Common myeloid progenitor, CD34-positive (primary cell): ENCODE measurements at places on chromosomes 3 and 15.

DNA sequence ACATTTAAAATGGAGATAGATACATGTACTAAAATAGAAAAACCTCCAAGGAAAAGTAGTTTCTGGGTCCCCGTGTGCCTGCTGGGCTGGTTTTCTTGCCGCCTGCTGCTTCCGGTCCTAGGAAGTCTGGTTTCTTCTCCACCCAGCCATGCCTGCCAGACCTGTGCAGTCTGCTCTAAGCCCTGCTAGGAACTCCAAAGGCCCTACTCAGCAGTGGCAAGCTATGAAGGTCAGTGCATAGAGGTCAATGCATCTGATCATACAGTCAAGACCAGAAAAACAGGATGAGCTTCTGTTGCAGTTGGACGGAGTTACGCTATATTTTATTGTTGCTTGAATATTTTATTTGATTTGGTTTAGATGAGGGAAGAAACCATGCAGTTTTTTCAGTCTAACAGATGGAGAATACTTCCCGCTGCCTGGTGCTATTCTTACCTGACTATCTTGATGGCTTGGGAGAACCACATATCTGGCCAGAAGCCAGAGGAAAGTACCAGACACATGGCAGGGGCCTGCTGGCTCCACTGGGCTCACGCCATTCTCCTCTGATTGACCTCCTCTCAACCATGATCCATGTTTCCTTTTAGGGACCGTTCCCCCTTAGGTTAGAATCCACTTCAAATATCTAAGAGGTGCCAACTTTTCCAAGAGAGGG is 226.8 kb upstream of the ST8SIA2 start:
- H3K27ac ChIP-seq, result no peak overlapping the region
- H3K4me1 ChIP-seq, result no peaks in the 10 kb centered on the region
- no peak overlapping the region for H3K4me3 ChIP-seq
- H3K27me3 ChIP-seq, result no peaks in the 10 kb centered on the region

DNA sequence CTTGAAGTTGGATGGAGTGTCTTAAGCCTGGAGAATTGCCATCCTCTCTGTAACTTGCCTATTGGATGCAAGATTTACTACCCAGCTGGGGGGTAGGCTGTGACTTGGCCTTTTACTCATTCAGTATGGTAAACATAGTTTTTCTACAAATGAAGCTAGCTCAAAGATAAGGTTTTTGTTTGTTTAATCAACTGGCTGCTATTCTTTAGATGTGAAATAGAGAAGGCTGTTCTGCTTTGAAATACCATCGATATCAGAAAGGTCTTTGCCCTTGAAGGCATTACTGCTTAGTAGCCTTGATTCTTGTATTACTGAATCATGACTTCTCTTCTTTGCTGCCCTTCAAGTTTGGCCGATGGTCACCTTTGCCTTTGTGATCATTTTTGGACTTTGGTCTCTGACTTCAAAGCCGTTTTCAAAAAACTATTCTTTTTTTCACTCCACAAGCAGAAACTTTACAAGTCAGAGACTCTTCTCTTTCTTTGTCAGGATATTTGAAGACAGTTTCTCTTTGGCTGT is 83.1 kb downstream of the GAP43 start:
- H3K4me1 ChIP-seq, result no peaks in the 10 kb centered on the region
- no peak for DNase-seq
- no peaks in the 10 kb centered on the region for H3K36me3 ChIP-seq
- H3K27ac ChIP-seq, result no peak overlapping the region
- H3K27me3 ChIP-seq, result peaks cover 3% of the 10 kb centered on the region

- peak; percentile 61 for DNase-seq
- no peak overlapping the region for H3K27ac ChIP-seq
- no peaks in the 10 kb centered on the region for H3K36me3 ChIP-seq
- H3K27me3 ChIP-seq, result no peaks in the 10 kb centered on the region
Observed at GRCh38 chr3:122312826-122313225, 12.2 kb upstream of the CSTA start.

- no peak for DNase-seq
- no peak overlapping the region for H3K4me3 ChIP-seq
- no peaks in the 10 kb centered on the region for H3K36me3 ChIP-seq
- no peaks in the 10 kb centered on the region for H3K4me1 ChIP-seq
- H3K27me3 ChIP-seq, result peaks cover 6% of the 10 kb centered on the region
Observed at GRCh38 chr15:69072906-69073305, 58.4 kb downstream of the NOX5 start.

DNA sequence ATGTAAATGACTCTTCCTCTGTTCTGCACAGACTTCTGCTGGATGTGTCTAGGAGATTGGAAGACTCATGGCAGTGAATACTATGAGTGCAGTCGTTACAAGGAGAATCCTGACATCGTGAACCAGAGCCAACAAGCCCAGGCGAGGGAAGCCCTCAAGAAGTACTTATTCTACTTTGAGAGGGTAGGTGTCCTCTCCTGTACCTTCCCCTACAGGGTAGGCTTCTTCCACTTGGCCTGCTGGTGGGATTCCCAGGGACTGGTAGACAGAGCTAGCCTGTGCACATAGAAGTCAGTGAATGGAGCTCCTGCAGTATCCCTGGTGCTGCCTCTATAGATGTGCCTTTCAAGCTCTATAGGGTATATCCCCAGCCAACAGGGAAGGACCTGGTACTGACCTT is 10.6 kb upstream of the P4HTM start:
- H3K27me3 ChIP-seq, result no peaks in the 10 kb centered on the region
- no peaks in the 10 kb centered on the region for H3K4me1 ChIP-seq
- no peak overlapping the region for H3K4me3 ChIP-seq
- no peak for DNase-seq
- no peak overlapping the region for H3K27ac ChIP-seq
- peaks cover 22% of the 10 kb centered on the region for H3K36me3 ChIP-seq

DNA sequence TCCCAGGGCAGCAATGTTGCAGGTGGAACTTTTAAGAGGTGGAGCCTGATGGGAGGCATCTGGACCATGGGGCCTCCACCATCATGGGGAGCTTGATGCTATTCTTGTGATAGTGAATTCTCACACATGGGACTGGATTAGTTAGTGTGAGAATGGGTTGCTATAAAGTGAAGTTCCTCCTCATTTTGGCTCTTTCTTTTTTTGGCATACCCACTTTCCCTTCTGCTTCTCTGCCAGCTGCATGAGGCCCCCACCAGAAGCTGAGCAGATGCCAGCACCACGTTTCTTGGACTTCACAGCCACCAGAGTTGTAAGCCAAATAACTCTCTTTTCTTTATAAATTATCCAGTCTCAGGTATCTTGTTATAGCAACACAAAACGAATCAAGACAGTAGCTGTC is 101.0 kb downstream of the PEX5L start:
- no peak overlapping the region for H3K4me3 ChIP-seq
- H3K36me3 ChIP-seq, result no peaks in the 10 kb centered on the region
- H3K27ac ChIP-seq, result no peak overlapping the region
- no peaks in the 10 kb centered on the region for H3K4me1 ChIP-seq
- DNase-seq, result no peak

DNA sequence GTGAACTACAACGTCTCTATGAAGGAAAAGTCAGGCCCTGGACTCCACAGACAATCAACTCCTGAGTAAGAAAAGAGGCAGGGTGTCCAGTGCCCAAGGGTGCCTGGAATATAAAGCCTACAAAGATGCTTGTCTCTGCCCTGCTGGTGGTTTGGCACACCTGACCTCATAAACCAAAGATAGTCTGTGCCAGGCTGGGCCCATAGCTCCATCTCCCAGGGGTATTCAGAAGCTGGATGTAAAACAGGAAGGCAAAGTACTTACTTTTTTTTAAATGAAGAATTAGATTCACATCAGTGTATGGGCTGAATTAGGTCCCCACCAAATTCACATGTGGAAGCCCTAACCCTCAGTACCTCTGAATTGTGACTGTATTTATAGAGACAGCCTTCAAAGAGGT is 66.6 kb upstream of the HERC1 start:
- DNase-seq, result no peak
- H3K27me3 ChIP-seq, result no peaks in the 10 kb centered on the region
- H3K4me1 ChIP-seq, result peaks cover 6% of the 10 kb centered on the region
- no peaks in the 10 kb centered on the region for H3K36me3 ChIP-seq

DNA sequence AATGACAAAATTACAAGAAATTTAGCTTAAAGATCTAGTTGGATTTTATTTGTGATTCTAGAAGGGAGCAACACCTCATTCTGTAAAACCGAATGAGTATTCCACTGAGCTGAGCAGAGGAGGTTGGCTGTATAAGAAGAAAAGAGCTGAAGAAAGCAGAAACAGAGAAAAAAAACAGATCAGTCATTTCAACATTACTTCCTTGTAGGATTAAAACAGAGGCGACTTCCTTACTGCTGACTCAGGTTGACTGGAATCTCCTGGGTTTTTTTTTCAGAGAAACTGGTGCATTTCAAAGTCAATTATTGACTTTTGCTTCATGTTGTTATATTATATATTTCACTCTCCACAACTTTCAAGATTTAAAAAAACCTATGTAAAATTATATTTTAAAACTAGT is 368.1 kb upstream of the UBE2E2 start:
- peak overlapping the region; percentile 17 for H3K27ac ChIP-seq
- peak; percentile 15 for DNase-seq
- no peak overlapping the region for H3K4me3 ChIP-seq
- no peaks in the 10 kb centered on the region for H3K36me3 ChIP-seq
- no peaks in the 10 kb centered on the region for H3K4me1 ChIP-seq

DNA sequence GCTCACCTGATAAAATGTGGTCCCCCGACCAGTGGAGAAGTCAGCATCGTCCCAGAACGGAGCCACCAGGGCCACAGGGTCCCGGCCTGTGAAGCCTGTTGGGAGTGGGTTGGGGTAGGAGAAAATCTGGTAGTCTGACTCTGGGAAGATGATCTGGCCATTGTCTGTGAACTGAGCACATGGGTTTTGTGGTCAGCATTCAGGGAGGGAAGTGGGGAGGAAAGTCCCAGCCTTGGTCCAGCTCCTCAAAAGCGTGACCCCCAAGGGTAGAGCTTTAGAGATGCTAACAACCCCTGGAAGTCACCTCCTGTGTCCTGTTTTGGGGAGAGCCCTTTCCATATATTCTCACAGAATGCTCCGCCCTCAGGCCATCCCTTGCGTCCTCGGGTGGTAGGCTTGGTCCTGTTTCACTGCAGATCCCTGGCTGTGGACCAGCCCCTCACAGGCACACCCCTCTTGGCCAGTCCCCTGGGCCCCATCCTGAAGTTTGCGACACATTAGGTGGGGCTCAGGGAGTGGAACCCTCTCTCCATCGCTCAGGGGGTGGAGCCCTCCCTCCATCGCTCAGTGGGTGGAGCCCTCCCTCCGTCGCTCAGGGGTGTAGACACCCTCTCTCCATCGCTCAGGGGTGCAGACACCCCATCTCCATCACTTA is 40.0 kb downstream of the MUC4 start:
- H3K4me1 ChIP-seq, result no peaks in the 10 kb centered on the region
- no peak overlapping the region for H3K27ac ChIP-seq
- H3K36me3 ChIP-seq, result no peaks in the 10 kb centered on the region
- no peak for DNase-seq

DNA sequence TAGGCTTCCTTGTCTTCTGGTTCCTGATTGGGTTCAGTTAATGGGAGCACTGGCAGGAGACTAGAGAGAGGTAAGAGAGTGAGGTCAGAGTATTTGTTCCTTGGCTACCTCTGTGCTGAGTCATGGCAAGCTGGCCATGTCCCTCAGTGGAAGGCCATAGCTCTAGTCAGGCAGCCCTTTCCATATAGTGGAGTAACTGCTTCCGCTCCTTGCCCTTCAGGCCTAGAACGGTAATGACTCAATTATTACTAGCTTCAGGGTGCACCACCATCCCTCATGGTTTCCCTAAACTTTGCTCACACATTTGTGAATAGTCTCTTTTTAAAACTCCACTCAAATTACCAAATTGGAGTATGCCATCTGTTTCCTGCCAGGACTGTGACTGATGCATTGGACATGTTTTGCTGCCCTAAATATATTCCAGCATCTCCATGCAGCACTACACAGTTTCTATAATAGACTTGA is 10.5 kb upstream of the ANO10 start:
- no peaks in the 10 kb centered on the region for H3K36me3 ChIP-seq
- no peak for DNase-seq
- H3K27me3 ChIP-seq, result no peaks in the 10 kb centered on the region
- no peak overlapping the region for H3K27ac ChIP-seq
- H3K4me3 ChIP-seq, result no peak overlapping the region

- peak; percentile 8 for DNase-seq
- no peaks in the 10 kb centered on the region for H3K4me1 ChIP-seq
- no peaks in the 10 kb centered on the region for H3K27me3 ChIP-seq
Observed at GRCh38 chr3:147945968-147946519, 536.9 kb downstream of the ZIC1 start.

- H3K27ac ChIP-seq, result no peak within 1 kb of the TSS
- no peaks in the 10 kb centered on the region for H3K27me3 ChIP-seq
- peaks cover 35% of the 10 kb centered on the region for H3K36me3 ChIP-seq
- no peak within 1 kb of the TSS for H3K4me3 ChIP-seq
- DNase-seq, result no peak
Observed at GRCh38 chr15:65115086-65115485, at the start of gene UBAP1L. Gene UBAP1L (minus strand): TSS chr15:65115200. CDS start chr15:65106215, 8,985 bp downstream.

DNA sequence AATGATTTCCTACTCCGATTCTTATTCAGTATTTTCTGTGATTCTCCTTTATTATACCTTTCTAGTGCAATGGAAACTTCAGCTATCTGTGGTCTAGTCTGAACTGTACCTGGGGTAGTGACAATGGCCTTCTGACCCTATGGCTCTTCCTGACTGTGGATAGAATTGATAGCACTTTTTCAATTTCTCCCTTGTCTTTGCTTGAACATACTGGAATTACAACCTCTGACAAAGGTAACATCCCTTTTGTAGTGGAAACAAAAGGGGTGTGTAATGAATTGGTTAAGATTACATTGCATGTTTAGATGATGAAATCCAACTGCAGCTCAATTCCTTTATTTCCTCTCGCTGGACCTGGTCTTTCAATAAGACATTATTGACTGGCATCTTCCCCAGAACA is 21.0 kb upstream of the SOX2 start:
- no peaks in the 10 kb centered on the region for H3K36me3 ChIP-seq
- no peak overlapping the region for H3K4me3 ChIP-seq
- no peak overlapping the region for H3K27ac ChIP-seq
- peaks cover 7% of the 10 kb centered on the region for H3K4me1 ChIP-seq

DNA sequence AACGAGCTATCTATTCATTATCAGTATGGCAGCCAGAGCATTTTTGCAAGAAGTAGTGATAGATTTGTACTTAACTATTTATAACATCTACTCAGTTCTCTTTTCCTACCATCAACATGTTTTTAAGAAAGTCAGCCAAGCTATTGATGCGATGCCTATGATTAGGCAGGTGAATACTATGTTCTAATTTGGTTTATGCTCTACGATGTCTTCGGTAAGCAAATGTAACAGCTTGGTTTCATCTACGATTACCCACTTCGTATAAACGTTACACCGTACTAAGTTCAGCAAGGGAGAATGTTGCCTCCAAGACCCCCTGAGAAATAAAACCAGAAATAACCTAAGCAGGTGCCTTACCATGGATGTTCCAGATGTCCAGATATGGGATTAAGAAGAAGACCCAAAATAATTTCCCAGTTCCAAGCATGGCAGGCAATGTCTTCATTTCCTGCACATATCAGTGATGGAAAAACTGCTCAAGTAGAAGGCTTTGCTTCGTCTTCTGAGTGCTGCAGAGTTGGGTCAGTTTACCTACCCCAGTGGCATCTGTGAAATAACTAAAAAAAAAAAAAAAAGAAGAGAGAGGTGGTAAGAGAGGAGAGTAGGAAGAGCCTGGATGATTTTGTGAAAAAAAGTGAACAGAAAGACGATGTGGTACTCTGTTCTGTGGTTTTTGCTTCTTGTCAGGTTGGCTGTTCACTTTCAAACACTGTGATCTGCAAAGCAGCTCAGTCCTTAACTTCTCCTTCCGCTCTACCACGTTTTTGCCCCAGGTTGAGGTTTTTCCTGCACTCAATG is at the start of gene BTLA:
TSS of gene BTLA (minus strand) at position 559 of the 798 bp plus-strand sequence. CDS start at position 445, 114 bp downstream.
- H3K27ac ChIP-seq, result no peak within 1 kb of the TSS
- peaks cover 4% of the 10 kb centered on the region for H3K4me1 ChIP-seq
- no peak within 1 kb of the TSS for H3K4me3 ChIP-seq
- H3K36me3 ChIP-seq, result no peaks in the 10 kb centered on the region
- DNase-seq, result no peak
- H3K27me3 ChIP-seq, result no peaks in the 10 kb centered on the region

GRCh38 chr15:69810431-69811354 is 287.0 kb downstream of the TLE3 start:
- H3K4me1 ChIP-seq, result peaks cover 22% of the 10 kb centered on the region
- H3K4me3 ChIP-seq, result no peak overlapping the region
- no peaks in the 10 kb centered on the region for H3K36me3 ChIP-seq
